K562 (cell line): ENCODE measurements at places on chromosomes 7 and 10. TPM values are rescaled to one million over a fixed set of nuclear protein-coding genes. Genes with fewer than 3 reads are reported as not detected.

The LRIT1 gene
- not detected in 2 replicates for total RNA-seq

DNA sequence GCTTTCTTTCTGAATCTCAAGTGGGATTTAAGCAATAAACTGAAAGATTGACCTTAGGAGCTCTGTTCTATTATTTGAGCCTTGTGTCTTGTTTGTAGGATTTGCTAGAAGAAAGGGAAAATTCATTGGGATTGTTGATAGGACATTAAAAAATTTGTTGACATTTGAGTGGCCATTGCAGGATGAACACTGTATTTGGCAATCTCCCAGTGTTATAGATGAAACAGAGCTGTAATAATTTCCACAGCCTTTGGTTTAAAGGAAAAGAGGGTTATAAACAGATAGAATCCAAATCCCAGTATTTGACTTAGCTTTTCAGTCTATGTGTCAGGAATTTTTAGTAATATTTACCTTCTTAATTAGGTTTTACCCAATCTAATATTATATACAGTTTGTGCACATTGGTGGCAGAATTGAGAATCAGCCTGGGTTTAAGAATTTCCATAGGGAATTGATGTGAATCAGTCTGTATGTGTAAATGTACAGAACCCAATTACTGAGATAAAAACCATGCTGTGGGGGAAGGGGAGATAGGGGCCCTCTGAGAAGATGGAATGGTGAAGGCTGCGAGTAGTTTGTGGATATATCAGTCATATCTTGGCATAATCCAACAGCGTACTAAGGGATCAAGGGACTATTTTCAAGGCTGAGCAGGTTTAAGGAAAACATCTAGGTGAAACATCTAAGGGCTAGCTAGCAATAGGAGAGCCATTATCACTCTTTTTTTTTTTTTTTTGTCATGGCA is 6.5 kb downstream of the SGPL1 start:
- no peak overlapping the region for H3K27ac ChIP-seq
- no peak for DNase-seq
- no peak overlapping the region for H3K4me3 ChIP-seq
- H3K27me3 ChIP-seq, result no peaks in the 10 kb centered on the region
- peaks cover 6% of the 10 kb centered on the region; the same call in 2 of the 3 replicates for H3K4me1 ChIP-seq
- peaks cover 4% of the 10 kb centered on the region; the same call in 1 of the 3 replicates for H3K36me3 ChIP-seq

The CALN1 gene
- total RNA-seq, result 2.2 and 2.7 TPM in 2 replicates

The OR2A42 gene
- not detected in 2 replicates for total RNA-seq

- H3K27ac ChIP-seq, result no peak overlapping the region
- H3K4me3 ChIP-seq, result no peak overlapping the region
- no peaks in the 10 kb centered on the region for H3K27me3 ChIP-seq
- H3K36me3 ChIP-seq, result peaks cover 65% of the 10 kb centered on the region
Observed at GRCh38 chr7:92456236-92456635, 9.0 kb downstream of the GATAD1 start.
